ENCODE measurements at places on chromosomes 13 and 19. TPM values are rescaled to one million over a fixed set of nuclear protein-coding genes. Genes with fewer than 3 reads are reported as not detected.

NACC1 gene
- polyA plus RNA-seq: 7.0 TPM

KLK8 gene
- not detected for polyA plus RNA-seq

C13orf42 gene
- polyA plus RNA-seq: not detected

FCER2 gene
- polyA plus RNA-seq: not detected

PLD3 gene
- 157 TPM for polyA plus RNA-seq

CEACAM21 gene
- polyA plus RNA-seq: 1.2 TPM

LHB gene
- 30.1 TPM for polyA plus RNA-seq

PTPRS gene
- polyA plus RNA-seq: 24.8 TPM

VSTM2B gene
- 0.05 TPM for polyA plus RNA-seq

ADPRHL1 gene
- 1.2 TPM for polyA plus RNA-seq

KLK12 gene
- polyA plus RNA-seq: not detected

KCNN4 gene
- polyA plus RNA-seq: 1.5 TPM

ATP4A gene
- 6.0 TPM for polyA plus RNA-seq
